ENCODE measurements at places on chromosomes 7 and 10.

- no peak for DNase-seq
Observed at GRCh38 chr10:75461672-75462649, 30.5 kb downstream of the LRMDA start.

DNA sequence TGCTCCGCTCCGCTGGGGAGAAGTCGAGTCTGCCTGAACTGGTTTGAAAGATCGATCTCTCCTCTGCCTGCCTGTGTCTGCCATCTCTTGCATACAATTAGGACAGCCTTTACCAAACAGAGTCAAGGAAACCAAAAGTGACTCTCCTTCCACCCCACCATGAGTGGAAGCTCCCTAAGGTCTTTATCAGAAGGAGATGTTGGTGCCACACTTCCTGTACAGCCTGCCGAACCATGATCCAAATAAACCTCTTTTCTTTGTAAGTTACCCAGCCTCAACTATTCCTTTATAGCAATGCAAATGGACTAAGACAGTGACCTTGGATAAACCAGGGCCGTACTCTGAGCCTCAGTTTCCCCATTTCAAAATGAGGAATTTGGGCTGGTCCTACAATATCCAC lies 106.3 kb upstream of the GDF10 start:
- no peak for DNase-seq

DNA sequence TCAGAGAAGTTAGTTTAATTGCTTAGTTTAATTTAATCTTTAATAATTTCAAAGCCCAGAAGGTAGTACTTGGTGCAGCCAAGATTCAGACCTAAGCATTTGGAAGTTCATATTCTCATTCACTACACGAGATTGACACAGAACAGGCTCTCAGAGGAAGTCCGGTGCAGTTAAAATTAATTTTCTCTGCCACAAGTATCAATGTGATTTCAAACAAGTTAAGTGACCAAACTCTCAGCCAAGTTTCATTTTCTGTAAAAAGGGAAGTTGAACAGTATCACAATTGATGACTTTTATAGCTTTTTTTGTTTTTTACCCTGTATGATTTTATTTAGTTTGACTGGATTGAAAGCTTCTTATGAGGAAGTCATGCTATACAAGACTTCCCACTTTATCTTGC lies 1494.9 kb upstream of the LRRTM3 start:
- no peak for DNase-seq

DNA sequence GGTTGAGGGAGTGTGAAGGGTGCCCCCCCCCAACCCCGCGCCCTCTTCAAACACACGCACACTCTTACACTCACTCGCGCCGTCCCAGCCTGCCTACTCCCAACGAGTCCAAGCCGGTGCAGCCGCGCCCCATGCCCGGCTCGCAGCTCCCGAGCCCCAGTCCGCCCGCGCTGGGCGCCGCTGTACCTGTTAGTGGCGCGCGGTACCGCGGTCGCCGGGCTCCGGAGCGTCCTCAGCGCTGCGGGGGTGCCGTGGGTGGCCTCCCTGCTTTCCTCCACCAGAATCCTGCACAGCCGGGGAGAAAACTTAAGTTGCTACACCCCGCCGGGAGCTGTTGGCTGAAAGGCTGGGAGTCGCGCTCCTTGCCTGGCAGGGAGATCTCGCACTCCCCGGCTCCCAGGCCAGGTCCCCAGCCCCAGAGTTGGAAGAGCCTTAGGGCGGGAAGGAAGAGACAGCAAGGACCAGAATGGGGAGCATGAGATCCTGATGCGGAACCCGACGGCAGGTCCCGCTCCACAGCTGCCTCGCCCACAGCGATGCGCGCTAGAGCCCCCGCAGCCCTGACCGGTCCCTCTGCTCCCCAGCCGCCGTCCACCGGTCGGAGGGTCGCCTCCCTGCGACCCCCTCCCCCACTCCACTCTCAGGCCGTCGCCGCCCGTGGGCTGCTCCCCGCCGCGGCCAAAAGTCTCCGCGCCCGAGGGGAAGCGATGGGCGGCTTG lies 863 bp downstream of the ST8SIA6 start:
- no peak for DNase-seq

Data from memory B cell (primary cell).